ENCODE measurements at places on chromosomes 1 and 21.

- DNase-seq: no peak
Measured at GRCh38 chr1:169090900-169091311, 15.6 kb upstream of the ATP1B1 start.

DNA sequence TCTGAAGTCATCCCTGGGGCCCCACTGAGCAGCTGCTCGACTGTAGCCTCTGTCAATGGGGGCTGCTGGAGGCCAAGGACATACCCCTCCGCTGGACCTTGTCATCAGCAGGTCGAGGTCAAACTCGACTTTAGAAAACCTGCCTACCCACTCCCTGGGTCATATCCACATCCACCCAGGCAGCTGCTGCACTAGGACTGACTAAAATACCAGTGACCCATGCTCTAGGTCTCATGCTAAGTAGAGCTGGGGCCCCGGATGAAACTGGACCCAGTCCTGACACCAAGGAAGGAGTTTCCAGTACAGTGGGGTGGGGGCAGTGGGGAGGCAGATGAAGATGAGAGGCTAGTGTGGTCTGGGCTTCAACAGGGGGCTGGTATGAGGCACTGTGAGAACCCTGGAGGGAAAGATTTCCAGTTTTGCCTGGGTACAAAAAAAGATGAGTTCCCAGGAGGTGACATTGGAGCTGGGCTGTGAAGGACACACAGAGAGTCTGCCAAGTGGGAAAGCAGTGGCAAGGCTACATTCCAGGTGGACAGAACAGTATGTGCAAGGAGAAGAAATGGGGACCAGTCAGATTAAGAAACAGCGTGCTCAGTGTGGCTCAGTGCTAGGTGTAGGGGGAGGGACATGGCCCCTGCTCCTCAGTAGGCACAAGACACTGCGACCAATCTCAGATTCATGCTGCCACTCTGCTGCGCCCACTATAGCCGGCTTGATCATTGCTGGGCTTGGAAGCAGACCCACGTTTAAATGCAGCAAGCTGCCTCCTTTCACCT is 12.4 kb downstream of the SLC2A1 start:
- no peak for DNase-seq

DNA sequence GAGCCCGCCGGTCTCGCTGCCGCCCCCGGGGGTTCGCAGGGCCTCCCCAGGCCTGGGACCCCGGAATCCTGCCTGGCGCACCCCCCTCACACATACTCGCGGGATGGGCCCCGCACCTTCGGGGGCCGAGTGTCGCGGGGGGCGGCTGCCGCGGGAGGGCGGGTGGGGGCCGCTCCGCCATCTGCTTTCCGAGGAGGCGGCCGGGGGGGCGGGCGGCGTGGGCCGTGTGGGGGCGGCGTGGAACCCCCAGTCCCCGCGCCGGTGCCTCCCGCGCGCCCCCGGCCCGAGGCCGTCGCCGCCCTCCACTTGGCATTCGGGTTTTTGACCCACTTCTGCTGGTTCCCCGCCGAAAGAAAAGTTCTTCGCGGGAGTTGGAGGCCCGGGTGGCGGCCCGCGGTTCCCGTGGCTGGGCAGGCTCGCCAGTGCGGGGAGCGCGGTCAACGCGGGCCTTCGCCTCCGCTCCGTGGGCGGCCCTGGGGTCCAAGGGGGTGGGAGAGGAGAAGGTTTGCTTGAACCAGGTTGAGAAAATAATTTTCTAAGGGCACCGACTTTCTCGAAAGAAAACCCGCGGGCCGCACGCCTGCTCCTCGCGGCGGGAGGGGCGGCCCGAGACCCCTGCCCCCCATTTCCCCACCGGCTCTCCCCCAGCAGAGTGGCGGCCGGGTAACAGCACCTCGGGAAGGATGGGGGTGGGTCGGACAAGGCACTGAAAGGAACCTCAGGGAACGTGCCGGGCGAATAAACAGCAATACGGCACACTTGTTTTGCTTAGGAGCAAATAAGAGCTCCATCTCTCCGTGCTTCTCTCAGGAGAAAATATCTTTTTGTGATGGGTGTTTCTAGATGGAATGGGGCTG is 1.6 kb downstream of the PHF13 start:
- no peak for DNase-seq

DNA sequence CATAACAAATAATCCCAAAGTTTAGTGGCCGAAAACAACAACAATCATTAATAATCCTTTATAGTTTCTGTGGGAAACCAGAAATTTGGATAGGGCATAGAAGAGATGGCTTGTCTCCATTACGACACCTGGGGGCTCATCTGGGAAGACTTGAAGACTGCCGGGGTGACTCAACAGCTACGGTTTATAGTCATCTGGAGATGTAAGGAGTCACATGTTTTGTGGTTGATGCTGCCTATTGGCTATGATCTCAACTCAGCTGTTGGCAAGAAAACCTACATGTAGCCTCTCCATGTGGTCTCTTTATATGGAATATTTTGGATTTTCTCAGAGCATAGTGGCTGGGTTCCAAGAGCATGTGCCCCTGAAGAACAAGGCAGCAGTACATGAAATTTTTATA is 29.3 kb upstream of the TSPAN2 start:
- no peak for DNase-seq

- no peak for DNase-seq
Measured at GRCh38 chr1:233372218-233373120, 44.9 kb downstream of the MAP3K21 start.

DNA sequence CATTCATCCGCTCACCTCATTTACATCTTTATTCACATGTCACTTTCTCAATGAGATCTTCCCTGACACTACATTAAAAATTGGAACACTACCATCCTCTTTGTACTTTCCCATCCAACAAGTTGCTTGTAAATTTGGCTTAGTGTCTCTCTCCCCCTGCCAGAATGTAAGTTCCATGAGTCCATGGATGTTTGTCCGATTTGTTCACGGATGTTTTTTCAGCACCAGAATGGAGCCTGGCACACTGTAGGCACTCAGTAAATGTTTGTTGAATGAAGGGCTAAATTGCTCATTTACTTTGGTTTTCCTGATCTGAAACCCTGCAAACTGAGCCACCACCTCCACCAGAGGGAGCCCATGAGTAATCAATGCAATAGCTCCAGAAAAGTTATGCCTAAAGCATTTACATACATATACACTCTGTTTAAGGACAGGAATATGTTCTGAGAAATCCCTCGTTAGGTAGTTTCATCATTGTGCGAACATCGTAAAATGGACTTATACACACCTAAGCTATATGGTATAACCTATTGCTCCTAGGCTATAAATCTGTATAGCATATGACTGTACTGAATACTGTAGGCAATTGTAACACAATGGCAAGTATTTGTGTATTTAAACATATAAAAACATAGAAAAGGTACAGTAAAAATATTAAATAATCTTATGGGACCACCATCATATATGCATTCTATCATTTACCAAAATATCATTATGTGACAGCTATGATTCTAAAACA is 2.8 kb upstream of the EYA3 start:
- DNase-seq: peak; percentile 59

GRCh38 chr1:7616076-7616832 is 154.8 kb upstream of the VAMP3 start:
- no peak for DNase-seq

DNA sequence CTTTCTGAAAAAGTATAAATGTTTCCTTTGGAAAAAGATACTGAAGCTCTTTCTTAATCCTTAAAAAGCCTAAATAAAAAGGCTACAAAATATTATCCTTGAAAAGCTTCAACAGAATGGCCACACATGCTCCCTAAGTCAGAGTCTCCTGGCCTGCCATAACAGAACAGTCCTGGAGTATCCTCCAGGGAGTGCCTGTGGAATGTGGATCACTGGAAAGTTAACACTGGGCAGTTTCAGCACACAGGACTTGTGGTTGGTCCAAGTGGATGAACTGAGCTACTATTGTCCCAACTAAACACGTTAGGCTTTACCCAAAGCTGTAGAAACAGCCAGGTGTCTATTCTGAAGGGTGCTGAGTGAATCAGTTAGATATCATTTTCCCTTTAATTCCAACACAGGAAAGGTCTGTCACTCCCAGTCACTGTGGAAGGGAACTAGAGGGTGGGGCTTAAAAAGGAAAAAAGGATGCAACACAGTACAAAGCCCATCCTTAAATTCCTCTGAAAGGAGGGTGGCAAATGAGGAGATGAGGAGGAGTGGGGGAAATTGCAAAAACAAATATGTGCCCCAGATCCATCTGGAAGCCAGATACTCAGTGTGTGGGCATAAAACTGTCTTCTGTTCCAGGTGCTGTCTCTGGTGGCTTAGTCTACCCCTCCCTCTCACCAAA is 196.3 kb upstream of the SPAG17 start:
- DNase-seq: no peak

DNA sequence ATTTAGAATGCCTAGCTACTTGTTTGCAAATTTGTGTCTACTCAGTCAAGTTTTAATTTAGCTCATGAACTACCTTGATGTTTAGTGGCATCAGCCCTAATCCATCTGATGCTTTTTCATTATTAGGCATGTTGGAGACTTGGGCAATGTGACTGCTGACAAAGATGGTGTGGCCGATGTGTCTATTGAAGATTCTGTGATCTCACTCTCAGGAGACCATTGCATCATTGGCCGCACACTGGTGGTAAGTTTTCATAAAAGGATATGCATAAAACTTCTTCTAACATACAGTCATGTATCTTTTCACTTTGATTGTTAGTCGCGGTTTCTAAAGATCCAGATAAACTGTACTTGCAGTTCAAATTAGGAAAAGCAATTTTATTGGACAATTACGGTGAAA is 7.6 kb downstream of the SOD1 start:
- no peak for DNase-seq

DNA sequence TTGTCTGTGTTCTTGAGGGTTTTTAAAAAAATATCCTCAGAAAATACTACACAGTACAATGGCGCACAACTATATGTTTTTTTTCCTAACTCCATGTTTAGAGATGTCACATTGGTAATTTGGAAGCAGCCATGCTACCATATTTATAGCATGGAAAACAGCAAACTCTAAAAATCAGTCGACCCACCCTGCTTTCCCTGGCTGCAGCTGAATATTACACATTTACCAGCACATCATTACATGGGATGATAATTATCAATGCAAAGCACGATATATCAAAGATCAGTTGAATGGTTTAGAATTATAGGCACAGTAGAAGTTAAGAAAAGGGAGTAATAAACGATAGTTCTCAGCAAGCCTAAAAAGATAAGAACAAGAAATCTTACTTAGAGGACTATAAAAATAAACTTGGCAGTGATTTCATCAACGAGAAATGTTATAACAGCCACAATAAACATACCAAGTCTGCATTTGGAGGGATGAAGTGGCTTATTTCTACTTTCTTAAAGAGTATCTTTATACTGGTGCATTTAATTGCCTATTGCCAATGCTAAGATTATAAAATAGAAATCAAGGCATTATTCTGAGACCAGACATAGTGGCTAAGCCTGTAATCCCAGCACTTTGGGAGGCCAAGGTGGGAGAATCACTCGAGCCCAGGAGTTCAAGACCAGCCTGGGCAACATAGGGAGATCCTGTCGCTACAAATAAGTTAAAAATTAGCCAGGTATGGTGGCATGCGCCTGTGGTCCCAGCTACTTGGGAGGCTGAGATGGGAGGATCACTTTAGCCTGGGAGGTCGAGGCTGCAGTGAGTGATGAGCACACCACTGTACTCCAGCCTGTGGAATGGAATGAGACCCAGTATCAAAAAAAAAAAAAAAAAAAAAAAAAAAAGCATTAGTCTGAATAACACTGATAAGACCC is 43.4 kb downstream of the WDR64 start:
- no peak for DNase-seq

DNA sequence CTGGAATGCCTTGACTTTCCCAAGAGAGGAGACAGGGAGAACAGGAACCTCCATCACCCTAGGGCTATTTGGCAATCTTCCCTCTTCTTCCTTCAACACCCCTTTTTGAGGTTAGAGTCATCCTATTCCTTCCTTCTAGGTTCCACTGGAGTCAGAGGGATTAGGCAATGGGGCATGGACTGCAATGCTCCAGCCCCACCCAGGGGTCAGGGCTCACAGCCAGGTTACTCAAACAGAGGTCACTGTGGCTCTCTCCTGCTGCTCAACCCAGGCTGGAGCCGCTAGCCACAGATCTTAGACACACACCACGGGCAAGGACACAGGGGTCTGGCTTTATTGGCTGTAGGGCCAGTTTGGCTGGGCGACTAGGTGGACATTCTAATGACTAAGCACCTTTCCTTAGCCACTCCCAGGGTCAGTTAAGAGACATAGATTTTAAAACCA is 145.5 kb upstream of the NRIP1 start:
- no peak for DNase-seq

- no peak for DNase-seq
Measured at GRCh38 chr1:210200124-210200736, 32.4 kb upstream of the SERTAD4 start.

DNA sequence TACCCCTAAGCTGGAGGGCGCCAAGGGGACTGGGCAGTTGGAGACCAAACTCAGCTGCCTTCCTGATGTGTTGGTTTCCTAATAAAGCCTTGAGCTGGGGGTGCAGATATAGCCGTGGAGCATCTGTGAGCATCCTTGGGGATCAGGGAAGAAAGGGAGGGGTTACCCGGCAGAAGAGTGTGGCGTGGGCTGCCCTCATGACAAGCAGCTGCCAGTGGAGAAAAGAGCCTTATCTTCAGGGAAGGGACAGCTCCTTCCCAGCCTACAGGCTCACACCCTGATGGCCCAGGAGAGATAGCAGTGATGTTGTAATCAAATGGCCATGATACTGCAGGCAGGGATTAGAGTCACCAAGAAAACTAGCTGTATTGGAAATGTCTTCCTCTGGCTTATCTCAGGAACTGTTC is 10.8 kb upstream of the NFASC start:
- no peak for DNase-seq

GRCh38 chr1:163202833-163203451 is at the start of gene RGS5:
Gene RGS5 (minus strand): TSS chr1:163202916. CDS start chr1:163202835, 81 bp downstream.
- no peak for DNase-seq

GRCh38 chr21:22710721-22711120 is 1712.5 kb downstream of the NCAM2 start:
- no peak for DNase-seq

DNA sequence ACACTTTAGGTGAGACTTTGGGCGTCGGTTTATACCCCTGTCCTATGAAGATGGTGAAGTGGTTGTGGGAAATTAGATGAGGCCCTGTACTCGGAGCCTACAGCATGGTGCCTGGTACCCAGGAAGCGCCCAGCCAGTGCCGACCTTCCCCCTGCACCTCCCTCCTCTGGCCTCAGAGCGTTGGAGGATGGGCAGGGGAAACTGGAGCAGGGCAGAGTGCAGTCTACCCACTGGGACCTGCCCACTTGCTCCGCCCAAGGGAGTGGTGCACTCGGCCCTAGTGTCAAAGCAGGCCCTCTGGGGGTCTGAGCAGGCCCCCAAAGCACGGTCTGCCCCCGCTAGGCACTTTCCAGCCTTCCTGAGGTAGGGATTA is 13.0 kb upstream of the TTC22 start:
- DNase-seq: no peak

GRCh38 chr1:2276803-2277580 is 48.9 kb downstream of the SKI start:
- no peak for DNase-seq

DNA sequence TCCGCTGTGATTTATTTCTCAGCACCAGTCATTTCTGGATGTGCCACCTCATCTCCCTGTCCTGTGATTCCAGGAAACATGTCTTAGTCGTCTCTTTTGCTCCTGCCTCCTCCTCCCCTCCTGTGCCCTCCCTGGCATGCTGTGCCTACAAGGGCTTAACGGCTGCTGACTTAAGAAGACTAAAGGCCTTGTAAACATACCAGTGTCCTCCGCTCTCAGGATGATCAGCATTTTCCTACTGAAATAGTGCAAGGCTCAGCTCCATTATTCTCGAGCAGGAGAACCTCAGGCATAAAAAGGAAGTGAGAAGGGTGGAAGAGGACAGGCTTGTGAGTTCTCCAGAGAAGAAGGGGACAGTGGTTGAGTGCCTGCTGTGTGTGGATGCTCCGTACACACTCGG is 61.6 kb upstream of the RUNX3 start:
- DNase-seq: no peak

Measured in stimulated activated naive B cell treated with anti-CD40 and anti-IgM and Interleukin-4, amounts not matched to agents 10 μg/mL and 1 μg/mL and 100 μg/mL, for 72 hours (primary cell).